ENCODE measurements at places on chromosomes 13 and 19.

DNA sequence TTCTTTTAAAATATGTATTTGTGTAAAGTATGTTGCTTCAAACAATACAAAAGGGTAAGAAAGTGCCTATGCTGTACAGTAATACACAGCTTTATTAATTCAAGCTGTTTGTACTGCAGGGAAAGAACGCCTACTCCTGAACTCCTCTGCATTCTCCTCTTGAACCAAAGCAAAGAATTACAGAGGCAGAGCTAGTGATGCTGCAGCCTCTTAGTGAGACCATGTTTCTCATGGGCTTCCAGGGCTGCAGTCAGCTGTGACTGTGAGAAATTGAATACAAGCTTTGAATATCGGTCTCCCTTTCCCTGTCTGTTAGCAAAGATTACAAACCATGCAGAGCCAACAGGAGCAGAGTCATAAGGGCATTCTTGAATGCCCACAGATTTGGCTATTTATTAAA, 248.5 kb downstream of the SLITRK1 start:
- DNase-seq, result no peak

DNA sequence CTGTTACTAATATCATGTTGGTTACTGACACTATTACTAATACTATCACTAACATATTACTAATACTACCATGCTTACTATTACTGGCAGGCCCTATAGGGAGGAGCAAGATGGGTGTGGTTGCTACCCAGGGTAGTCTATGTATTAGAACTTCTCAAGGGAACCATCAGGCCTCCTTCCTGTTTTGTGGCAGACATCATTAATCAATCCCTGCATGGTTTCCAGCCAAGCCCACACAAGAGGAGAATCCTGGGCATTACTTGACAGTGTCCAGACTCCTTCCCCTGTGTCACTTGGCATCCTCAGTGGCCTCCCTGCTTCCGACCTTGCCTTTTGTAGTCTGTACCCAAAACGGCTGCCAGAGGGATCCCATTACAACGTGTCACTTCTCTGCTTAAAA, 8.9 kb downstream of the HAS1 start:
- DNase-seq, result no peak

- DNase-seq, result peak; percentile 63
Observed at GRCh38 chr19:47296036-47296435, 13.6 kb upstream of the C5AR1 start.

DNA sequence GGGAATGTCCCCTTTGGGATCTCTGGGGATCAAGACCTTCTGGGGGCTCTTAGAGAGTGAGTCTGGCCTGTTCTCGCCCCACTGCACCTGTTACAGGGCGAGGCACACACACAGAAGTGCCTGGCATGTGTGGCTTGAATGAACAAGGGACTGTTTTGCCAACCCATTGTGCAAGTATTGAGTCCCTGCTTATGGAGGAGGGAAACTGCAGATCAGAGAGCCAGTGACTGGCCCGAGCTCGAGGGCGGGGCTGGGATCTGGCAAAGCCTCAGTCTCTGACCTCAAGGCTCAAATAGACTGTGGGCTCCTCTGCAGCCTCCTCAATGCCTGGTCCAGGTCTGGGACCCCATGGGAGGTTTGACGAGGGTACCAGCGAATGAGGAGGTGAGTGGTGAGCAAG, 5.5 kb downstream of the RAVER1 start:
- no peak for DNase-seq

DNA sequence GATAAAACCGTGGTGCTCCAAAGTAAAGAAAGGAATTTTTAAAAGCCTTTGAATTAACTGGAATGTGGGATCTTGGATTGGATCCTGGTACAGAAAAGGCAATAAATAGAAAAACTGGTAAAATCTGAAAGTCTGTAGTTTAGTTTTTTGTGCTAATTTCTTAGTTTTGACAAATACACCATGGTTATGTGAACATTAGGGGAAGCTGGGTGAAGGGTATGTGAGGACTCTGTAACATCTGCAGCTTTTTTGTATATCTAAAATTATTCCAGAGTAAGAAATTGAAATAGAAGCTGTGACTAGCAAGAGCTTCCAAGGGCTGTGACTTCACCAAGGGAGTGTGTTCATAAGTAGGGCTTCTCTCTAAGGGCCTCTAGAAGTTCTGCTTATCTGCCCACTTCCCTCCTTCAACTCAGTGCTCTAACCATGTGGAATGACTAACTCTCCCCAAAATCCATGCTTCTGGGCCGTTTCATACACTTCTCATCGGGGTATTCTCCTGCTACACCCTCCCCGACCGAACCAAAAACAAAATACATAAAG, 26.5 kb downstream of the ARHGAP35 start:
- DNase-seq, result no peak

DNA sequence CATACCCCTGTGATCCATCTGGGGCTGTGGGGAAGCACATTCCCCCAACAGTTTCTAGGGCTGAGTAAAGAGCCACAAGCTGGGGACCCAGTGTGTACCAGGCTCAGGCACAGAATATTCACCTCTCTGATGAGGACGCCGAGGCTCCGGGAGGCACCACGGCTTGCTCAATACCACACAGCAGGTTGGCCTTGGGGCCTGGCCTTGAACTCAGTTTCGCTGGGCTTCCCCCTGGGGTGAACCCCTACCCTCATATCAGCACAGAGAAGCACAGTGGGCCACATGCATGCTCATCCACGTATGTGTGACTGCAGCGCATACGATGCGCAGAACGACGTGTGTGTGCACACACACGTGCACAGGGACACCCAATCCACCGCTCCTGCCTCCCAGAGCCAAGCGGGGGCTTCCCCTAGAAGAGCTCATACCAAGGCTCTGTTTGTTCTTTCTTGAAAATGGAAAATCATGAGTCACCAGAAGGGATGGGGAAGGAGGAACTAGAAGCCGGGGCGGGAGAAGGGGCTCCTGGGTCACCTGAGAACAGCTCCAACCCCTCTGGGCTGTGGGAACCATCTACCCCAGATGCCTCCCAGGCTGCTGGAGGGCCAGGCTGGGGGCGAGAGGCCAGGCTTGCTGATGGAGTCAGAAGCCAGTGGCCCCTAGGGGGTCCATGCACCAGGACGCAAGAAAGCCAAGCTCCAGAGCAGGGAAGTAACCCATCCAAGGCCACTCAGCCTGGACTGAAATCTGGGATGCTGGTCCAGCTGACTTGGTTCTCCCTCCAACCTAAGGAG, 4.9 kb upstream of the PDE4C start:
- DNase-seq, result no peak

DNA sequence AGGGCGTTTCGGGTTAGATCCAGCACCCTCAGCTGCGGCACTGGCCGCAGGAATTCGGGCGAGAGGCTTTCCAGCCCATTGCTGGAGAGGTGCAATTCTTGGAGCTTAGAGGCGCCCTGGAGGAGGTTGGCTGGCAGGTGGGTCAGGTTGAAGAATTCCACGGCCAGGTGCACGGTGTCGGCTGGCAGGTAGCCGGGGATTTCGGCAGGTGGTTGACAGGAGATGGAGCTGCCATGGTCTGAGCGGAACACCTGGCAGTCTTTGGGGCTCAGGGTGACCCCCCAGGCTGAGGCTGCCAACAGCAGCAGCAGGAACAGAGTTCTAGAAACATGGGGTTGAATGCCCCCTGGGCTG, 1.3 kb downstream of the LRG1 start:
- DNase-seq, result peak; percentile 72

- no peak for DNase-seq
Observed at GRCh38 chr19:17772172-17772571, 20.9 kb downstream of the FCHO1 start.

GRCh38 chr13:52924289-52925148, 76.1 kb upstream of the PCDH8 start:
- DNase-seq, result no peak

- no peak for DNase-seq
Observed at GRCh38 chr13:92769046-92769445, 457.6 kb upstream of the GPC6 start.

- no peak for DNase-seq
Observed at GRCh38 chr19:51599084-51599483, 28.0 kb downstream of the ZNF175 start.

- no peak for DNase-seq
Observed at GRCh38 chr13:29810145-29810742, 40.2 kb downstream of the UBL3 start.

DNA sequence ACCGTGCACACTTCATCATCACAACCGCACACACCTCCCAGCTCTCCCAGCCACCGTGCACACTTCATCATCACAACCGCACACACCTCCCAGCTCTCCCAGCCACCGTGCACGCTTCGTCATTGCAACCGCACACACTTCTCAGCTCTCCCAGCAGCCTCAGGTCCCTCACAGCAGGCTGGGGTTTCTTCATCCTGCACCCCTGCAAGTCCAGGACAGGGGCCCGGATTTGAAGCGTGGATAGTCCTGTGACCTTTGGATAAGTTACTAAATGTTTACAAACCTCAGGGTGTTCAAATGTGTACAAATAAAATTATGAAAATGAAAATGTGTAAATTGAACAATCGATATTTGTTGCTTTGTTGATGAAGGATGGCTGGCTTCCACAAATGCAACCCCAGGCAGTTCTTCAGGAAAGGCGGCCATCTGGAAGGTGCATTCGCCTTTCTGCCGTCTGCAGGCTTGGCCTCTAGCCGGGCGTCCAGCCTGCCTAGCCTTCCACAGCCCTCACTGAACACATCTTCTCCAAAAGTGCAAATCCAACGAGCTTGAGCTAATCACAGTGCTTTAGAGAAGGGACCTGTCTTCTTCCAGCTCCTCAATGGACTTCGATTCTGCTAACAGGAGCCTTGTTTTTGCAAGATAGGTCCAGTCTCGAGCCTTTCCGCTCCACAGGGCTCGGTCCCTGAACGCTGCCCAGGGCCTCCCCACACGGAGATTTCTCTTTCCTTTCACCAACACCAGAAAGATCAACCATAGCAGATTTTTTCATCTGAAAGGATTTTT, 74.2 kb downstream of the SPACA7 start:
- no peak for DNase-seq

DNA sequence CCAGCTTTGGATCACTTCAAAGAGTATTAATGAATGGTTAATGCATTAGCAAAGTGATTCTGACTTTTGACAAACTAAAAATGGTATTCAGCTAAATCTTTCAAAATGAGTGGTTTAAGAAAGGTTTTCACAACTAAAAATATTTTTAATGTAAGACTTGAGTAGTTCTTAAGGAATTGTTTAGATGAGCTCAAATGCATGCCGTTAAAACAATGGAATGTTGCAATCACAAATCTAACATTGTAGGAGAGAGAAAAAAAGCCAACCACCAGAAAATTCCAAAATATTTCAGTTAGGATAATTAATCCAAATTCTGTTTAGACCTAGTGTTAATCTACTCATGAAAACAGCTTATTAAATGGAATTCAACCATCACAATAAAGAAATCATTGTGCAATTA, 1044.8 kb upstream of the SLC10A2 start:
- no peak for DNase-seq

- DNase-seq, result no peak
Observed at GRCh38 chr13:49444524-49445395, 686 bp downstream of the SETDB2 start.

DNA sequence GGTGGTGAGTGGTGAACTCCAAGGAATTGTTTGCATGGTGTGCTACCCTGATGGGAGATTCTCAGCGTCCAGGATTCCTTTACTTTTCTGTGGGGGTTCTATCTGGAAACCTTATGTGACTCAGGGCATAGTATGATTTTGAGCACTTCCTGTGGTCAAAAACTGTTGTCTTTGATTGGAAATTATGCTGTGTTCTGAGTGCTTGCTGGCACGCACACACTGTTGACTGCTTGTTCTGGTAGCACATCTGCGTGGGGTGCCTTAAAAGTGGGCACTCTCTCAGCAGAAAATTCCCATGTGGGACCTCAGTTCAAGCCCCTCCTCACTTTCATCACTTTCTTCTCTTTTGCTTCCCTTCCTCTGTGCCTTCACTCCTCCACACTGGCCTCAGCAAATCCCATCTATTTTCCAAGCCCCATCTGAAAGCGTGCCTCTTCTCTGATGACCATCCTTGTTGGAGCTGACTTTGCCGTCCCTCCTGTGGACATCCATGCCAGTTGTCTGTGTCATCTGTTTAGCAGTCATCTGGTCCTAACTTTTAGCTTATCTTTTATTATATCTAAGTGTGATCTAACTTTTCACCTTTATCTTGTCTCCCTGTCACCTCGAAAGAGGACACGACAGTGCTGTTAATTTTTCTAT, 56.4 kb upstream of the NPAS1 start:
- no peak for DNase-seq

DNA sequence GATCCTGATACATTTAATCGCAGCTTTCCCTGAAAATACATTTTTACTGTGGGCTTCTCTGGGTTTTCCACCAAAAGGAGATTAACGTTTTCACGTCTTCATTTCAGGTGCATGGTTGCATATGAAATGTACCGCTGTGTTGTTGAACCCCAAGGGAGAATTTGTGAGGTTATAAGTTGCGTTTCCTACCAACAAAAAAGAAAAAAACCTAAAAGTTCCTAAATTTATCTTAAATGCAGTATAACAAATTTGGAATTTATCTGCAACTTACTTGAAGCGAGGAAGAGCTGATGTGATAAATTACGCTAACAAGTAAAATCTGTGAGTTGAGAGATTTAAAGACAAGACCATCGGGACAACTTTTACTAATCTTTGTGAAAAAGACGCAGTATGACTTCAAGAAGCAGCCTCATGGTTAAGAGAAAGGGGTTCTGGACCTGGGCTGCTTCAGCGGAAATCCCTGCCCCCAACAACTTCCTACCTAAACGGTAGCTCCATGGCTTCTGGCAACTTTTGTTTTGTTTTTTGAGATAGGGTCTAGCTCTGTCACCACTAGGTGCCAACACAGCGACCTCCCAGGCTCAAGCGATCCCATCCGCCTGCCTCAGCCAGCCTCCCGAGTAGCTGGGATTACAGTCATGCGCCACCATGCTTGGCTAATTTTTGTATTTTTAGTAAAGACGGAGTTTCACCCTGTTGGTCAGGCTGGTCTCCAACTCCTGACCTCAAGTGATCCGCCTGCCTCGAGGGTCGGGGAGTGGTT, 958 bp upstream of the OBI1 start:
- DNase-seq, result no peak

DNA sequence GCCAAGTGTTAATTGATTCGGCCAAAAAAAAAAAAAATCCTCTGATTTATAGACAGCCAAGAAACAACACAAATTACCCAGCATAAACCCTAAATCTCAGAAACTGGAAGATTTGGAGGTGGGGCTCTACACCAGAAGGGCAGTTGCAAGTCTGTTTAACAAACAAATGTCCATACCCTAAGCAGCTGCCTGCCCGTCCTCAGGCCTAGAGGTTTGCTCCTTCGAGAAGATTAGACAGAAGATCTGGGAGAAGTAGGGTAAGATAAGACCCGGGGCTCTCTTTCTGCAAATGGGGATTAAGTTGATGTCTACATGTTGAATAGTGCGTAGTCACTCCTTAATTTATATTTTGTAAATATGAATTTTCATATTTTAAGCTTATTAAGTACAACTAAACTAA, 3.4 kb upstream of the N4BP2L1 start:
- DNase-seq, result no peak

GRCh38 chr19:4987256-4987655, 18.3 kb downstream of the KDM4B start:
- DNase-seq, result no peak

- no peak for DNase-seq
Observed at GRCh38 chr13:74035896-74036295, 98.3 kb downstream of the KLF12 start.

DNA sequence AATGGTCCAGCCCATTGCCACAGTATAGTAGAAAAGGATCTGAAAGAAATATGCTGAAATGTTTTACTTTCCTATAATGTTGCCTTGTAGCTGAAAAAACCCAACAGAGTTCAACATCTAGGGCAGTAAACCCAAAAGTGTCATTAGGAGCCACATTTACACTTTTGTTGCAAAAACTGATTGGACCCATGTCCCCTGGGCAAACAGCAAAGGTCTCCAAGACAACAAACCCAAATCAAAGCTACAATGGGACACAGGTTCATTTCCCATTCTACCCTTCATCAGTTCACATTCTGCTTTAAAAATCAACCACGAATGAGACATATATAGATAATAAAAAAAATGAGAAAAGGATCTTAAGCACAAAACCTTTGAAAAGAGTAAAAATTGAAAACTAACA, 744.8 kb downstream of the PCDH17 start:
- no peak for DNase-seq
